ENCODE measurements at places on chromosomes 2 and 18.

- no peak for DNase-seq
Measured at GRCh38 chr2:188664951-188665595, 309.1 kb upstream of the COL3A1 start.

- no peak for DNase-seq
Measured at GRCh38 chr18:33851546-33852078, 273.6 kb downstream of the ASXL3 start.

GRCh38 chr2:128028668-128029054 is 802 bp upstream of the SAP130 start:
- no peak for DNase-seq

DNA sequence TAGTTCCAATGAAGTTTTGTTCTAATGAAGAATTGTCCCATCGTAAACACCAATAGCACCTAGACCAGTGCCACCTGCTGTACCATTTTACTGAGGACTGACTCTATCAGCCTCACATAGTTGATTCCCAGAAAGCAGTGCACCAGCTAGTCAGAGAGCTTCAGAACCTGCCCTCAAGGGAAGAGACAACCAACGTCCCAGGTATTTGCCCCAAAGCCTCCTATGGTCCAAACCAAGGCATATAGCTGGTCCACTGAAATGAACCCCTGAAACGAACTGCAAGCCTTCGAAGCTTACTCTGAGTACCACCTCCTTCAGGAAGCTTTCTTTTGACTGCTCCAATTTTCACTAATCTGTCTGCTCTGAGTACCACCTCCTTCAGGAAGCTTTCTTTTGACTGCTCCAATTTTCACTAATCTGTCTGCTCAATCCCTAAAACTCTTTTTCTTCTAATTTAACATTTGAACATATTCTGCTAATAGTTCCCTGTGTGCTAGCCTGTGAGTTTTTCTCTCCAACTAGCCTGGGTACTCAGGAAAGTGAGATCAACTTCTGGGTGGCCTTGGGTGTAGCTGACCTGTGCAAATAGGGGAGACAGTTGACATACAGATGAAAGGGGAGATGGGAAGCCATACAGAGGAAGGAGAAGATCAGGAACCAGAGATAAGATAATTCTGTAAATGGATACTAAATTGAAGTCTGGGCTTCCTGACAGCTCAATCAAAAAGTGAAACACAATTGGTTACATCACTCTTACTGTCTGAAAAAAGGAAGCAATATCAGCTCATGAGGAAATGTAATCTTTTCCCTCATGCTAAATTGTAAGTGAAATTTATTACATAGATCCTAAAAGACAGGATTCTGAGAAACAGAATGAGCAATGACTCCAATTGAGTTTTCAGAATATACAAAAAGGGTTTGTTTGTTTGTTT is 33.5 kb upstream of the EML4 start:
- no peak for DNase-seq

DNA sequence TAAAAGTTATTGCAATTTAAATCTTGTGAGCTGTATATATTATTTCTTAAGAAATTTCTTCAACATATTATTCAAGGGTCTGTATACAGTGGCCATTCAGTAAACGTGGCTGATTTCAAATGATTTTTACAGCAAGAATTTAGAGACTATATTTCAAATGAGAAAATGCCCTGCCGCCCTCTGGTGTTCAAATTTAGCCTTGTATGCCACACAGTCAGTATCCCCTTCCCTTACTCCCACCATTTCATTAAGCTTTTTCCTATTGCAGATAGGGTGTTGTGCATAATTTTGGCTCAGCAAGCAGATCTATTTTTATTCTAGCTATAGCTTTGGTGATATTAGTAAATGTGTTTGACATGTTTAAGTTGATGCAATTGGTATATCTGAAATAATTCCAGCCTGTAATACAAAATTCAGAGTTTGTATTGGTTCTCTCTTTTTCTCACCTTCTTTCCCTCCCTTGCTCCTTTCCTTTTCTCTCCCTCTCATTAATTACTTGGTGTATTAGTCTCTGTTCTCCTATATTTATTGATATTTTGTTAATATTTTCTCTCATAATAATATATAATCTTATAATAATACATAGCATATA is 22.8 kb upstream of the SCN7A start:
- DNase-seq, result peak; percentile 78

GRCh38 chr2:241961454-241961853 is 91.9 kb downstream of the RTP5 start:
- no peak for DNase-seq

DNA sequence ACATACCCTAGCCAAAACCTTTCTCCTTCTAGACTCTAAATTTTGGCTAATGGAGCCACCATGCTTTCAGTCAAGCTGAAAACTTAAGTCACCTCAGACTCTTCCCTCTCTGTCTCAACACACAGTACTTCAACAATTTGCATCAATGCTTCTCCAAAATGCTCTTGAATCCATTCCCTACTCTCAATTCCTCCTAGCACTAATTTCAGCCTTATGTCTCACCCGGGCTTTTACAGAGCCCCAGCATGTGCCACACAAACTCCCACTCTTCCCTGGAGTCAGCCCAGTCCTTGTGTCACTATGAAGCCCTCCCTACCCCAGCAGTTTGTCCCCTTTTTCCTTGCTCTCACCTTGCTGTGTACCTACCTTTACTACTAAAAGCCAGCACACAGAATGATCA is 38.7 kb downstream of the AAK1 start:
- DNase-seq, result no peak

DNA sequence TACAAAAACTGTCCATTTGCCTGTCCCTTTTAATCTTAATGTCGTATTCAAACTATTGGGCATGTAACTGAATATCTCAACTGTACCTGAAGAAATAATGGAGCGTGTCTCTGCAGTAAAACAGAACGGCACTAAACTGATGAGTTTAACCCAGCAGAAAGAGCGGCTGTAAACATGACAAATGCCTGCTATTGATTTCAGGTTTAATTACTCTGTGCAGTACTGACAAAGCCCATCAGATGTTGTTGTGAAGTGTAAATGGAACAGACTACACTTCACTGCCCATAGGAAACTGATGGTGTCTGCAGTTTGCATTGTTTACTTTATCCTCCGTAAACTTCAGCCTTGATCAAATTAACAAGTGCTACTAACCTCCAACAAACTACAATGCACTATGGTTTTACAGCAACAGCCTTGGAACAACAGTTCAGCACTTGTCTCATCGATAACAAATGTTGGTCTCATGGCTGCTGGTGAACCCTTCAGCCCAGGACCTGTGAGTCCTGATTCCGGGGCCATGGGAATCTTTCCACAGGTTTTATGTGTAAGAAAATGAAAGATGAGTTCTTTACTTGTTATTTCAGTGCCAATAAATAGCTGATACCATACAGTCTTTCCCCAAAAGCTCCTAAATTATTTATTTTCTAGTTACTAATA is 316.5 kb downstream of the CCDC178 start:
- no peak for DNase-seq

- no peak for DNase-seq
Measured at GRCh38 chr2:191255271-191255670, 10.1 kb downstream of the MYO1B start.

- DNase-seq, result no peak
Measured at GRCh38 chr2:97673182-97673914, 3.8 kb downstream of the C2orf92 start.

DNA sequence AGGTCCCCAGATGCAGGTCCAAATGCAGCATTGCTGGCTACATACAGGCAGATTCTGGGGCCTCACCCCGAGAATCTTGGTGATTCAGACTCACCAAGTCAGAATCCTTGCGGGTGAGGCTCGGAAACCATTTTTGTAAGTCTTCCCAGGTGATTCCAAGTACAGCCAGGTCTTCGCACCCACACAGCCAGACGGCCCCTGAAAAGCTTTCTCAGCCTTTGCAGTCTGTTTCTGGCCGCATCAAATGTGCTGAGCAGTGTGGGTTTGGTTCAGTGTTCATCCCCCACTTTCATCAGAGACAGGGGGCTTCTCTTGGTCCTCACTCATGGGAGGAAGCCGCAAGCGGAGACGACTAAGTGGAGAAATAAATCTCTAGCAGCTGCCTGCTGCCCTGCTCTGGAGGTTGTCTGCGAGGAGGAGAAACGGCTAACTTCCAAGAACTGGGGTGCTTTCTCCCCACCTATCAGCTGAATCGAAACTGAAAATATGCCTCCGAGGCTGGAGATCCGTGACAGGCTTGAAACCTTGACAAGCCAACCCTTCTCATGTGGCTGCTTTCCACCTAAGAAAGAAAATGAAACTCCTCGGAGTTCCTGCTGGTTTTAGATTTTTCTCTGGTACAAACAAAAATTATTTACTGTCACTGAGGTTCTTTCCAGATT is 8.9 kb upstream of the TMEM185B start:
- no peak for DNase-seq

DNA sequence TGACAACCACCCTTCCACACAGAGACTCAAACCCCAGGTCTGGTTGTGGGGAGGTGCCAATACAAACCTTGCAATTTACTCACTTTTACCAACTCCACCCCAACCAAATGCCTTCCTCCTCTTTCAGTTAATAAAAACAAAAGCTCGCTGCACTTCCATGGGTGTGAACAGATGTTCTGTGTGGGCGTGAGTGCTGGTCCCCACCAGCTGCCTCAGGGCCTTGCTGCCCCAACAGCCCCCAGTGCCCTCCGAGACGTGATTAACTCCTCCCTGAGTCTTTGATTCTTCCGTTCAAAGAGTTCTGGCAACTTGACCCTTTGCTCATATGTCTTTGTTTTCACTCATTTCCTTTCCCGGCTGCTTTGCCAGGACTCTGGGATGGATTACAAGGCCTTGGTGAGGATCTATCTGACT is 258.9 kb upstream of the CXCR4 start:
- DNase-seq, result no peak

DNA sequence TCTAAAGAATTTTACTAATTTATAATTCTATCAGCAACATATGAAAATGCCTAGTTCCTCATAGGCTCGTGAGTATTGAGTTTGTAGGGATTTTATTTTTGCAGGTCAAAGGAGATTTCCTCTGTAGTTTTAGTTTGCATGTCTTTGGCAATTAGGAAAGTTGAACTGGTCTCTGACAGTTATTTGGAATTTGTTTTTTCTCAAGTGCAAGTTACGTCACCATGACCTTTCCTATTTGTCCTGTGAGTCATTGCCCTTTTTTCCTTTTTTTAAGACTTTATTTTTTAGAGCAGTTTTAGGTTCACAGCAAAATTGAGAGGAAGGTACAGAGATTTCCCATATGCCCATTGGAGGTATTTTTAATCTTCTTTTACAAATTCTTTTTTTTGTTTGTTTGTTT is 29.0 kb downstream of the RAMP1 start:
- DNase-seq, result no peak

- no peak for DNase-seq
Measured at GRCh38 chr2:217740178-217740577, 262.6 kb downstream of the TNS1 start.

DNA sequence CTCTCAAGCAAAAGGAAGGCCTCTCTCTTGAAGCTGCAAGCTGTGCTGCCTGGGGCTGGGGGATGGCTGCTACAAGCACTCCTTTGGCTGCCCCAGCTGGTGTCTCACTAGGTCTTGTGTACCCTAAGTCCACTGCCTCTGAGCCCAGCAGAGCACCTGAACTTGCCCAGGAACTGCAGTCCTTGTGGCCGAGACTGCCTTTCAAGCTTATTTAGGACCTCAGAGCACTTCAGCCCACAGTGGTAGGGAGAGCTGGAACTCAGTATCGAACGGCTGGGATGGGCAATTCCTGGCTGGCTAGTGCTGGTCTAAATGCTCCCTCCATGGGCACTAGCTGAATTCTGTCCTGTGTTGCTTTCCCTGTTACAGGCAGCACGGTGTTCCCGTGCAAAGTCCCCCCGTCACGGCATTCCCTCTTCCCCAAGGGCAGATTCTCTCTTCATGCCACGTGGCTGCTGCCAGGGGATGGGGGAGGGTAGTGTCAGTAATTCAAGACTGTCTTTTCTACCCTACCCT is 25.9 kb downstream of the STPG4 start:
- no peak for DNase-seq

DNA sequence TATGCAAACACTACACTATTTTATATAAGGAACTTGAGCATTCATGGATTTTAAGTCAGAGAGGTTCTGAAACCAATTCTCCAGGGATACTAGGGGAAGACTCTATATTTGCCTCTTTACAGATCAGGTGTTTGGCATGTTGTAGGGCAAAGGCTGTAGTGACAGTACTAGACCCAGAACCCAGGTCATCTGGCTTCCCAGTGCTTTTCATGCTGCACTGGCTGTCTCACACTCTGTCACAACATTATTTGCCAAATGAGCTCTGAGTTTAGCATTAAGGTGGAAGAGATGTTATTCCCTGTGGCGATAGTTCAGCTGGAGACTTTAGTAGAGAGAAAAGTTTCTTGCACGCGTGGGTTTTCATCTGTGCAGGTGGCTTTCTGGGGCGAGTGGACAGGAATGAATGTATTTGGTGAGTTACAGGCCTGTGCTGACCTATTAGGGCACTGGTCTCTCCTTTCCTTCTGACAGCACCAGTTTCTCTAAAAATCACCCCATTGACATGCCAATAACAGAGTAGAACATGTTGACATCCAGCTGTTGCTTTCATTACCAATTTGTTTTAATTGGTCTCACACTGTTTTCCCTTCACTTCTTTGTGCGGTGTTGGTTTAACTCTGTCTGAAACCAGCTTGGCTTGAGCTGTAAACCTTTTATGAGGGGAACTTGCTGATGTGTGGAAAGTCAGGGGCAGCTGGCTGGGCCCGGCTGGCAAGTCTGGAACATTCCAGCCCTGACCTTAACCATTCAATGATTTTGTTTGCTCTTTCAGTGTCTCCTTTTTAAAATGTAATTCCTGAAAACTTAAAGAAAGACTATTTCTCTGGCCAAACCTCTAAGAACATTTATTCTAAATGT is 643.0 kb upstream of the FAM98A start:
- peak; percentile 25 for DNase-seq

- DNase-seq, result no peak
Measured at GRCh38 chr18:57128220-57128932, 18.5 kb upstream of the BOD1L2 start.
